ENCODE measurements at places on chromosomes 3 and 15.
A peak's percentile ranks its signal among the peaks of the same experiment; 100 is the strongest.

- DNase-seq, result no peak
Observed at GRCh38 chr3:48558493-48559134, 2.0 kb upstream of the PFKFB4 start.

GRCh38 chr3:189964623-189965332 is 155.9 kb downstream of the P3H2 start:
- no peak for DNase-seq

DNA sequence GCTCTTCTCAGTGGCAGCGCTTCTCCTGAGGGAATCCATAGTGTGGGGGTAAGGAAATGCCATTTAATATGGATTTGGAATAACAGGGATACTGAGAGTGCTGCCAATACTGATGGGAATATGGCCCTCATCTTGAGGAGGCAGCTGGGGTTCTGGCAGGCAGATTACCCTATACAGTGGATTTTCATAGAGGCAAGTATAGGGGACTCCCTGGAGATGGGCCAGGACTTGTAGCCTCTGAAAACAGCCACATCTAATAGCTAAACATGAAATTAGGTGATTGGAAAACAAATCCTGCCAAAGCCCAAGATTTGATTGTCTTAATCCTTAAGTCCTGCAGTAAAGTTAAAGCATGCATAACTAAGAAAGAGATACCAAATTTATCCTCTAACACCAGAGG is 30.9 kb downstream of the DPH3 start:
- DNase-seq, result no peak

GRCh38 chr3:127677541-127678314 is 5.0 kb downstream of the ABTB1 start:
- DNase-seq, result no peak

DNA sequence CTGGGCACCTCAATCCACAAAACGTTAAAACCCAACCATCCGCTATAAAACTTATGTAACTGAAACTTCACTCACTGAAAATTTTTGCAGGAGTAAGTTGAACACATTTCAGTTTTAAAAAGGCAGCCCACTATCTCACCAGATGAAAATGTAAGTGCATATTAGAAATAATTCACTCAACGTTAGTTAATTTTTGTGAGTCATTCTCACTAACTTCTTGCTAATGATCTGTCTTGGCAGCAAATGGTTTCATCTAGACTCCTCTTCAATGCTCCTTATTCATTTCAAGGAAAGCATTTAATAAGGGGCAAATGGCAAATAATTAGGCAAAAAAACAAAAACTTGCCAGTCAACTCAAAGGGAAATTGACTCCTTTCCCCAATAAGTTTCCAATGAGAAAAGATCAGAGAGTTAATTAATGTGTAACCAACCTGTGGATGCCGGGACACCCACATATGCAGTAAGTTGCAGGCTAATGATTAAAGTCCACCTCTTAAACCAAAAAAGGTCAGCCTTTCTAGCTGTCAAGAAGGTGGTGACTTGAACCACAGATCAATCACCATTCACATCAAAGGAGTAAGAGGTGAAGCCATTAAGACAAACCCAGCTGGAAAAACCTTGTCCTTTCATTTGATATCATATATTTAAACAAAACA is 22.9 kb upstream of the PRICKLE2 start:
- DNase-seq, result no peak

DNA sequence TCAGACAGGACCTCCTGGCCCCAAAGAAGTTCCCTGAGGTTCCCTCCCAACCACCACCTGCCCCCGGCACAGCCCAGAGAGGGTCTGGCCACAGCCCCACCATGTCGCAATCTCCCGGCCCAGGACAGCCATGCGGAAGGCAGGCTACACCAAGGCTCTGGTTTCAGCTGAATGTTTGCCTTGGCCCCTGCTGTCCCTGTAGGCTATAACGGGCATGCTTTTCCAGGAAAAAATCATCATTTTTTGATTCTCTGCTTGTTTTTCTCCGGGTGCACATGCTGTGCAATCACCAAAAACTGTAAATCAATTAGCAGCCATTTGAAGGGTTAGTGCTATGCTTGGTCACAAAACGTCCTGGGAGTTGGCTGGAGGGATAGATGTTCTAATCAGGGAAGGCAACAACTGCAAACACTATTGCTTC is 142.7 kb upstream of the IGF1R start:
- no peak for DNase-seq

DNA sequence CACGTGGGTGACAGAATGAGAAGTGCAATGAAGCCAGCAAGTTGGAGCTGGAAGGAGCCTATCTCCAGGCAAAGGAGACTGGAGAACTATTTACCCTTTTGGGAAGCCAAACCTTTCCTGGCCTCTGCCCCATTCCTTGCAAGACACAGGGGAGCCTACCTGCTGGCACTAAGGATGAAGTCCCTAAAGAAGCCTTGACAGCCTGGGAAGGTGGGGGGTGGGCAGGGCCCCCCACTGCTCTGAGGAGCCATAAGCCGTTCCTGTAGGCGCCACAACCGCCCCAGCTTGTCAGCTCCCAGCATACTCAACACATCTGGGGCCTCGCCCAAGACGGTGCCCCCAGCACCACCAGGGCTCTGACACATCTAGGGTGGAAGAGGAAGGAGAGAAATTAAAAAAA is 5.5 kb downstream of the CDAN1 start:
- no peak for DNase-seq

GRCh38 chr15:73727330-73727976 is 25.7 kb downstream of the INSYN1 start:
- no peak for DNase-seq

- DNase-seq, result no peak
Observed at GRCh38 chr3:147360646-147361453, 45.5 kb downstream of the ZIC4 start.

DNA sequence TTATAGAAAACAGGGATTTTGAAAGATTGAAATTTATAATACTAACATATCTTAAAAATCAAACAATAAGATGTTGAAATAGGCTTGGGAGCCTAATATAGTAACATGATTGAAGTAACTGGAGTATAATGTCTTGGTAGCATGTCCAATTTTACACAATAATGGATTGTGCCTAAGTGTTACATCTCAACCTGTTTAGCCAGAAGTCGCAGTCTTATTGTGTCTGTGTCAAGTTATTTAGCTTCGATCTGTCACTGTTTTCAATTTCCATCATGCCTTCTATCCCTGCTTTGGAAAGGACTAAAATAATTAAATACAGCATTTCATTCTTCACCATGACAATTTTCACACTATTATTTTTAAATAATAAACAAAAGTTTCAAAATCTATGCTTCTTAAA is 1352.2 kb downstream of the SI start:
- no peak for DNase-seq

- no peak for DNase-seq
Observed at GRCh38 chr3:64828276-64828675, 140.5 kb upstream of the ADAMTS9 start.

GRCh38 chr3:48516571-48516970 is 12.6 kb upstream of the SHISA5 start:
- no peak for DNase-seq

GRCh38 chr15:29669823-29670222 is 152.4 kb downstream of the TJP1 start:
- no peak for DNase-seq

DNA sequence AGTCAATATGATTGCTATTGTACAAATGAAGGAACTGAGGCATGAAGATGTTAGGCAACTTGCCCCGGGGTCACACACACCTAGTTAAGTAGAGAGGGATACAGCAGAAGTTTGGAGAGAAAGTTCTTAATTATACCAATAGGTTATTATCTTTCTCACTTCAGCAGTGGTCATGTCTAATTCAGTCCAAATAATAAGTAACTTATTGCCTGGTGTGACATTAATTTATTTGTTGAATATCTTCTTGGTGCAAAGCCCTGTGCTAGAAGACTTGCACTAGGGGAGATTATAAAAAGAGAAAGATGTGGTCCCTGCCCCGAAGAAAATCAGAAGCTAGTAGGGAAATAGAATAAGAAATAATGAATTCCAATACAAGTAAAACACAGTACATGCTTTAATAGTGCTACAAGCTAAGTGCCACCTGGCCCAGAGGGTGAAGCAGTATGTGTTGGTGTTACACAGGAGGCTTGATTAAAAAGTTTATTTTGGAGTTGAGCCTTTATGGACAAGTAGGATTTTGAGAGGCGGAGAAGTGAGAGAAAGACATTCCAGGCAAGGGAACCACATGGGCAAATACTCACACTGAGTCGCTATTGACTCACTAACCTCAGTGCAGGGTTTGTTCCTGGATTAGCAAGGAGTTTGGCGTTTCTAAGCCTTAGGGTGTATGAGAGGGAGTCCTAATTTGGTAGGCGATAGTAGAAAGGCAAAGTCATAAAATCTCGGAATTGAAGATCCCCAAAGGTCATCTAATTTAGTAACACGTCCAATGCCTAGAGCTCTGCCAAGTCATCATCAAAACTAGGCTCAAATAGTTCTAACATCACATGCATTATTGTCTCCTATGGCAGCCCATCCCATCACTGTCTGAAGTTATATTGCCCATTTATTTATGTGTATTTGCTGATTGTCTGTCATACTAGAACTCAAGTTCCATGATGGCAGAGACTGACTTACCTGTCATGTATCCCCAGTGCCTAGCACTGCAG is 19.2 kb upstream of the GSK3B start:
- no peak for DNase-seq

GRCh38 chr3:105837143-105837740 is 31.6 kb downstream of the CBLB start:
- DNase-seq, result no peak

GRCh38 chr3:42072831-42073301 is 18.3 kb upstream of the TRAK1 start:
- DNase-seq, result no peak

- DNase-seq, result no peak
Observed at GRCh38 chr3:42507252-42507651, 4.8 kb downstream of the VIPR1 start.

DNA sequence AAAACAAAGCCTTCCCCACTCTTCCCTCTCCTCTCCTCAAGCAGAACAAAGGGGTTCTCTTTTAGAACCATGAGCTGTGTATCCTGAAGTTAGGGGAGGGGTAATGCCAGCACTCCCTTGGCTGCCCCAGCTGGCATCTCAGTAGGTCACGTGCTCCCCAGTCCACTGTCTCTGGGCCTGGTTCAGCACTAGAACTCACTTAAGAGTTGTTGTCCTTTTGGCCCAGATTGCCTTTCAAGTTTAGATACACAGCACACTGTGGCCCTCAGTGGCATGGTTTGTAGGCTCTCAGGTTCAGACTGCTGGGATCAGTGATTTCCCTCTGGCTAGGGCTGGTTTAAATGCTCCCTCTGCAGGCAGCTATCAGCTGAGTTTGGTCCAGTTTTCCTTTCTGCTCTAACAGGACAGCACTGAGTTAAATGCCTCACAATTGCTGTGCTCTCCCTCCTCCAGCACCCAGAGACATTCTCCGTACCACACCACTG is 188.4 kb upstream of the ST8SIA2 start:
- DNase-seq, result no peak

DNA sequence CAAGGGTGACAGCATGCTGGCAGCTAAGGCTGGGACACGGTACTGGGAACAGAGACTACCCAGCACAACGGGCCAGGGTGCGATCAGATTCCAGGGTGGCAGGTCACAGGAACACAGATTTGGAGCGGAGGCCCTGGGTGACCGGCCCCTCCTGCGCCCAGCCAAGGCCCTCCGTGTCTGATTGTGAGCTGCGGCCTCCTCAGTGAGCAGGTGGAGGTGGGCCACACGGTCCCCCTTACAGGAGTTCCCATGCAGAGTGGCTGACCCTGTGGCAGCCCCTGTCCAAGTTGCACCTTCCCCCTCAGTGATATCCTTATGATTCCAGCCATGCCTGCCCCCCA is 28.9 kb upstream of the PARL start:
- no peak for DNase-seq

GRCh38 chr3:178483704-178484103 is 52.5 kb upstream of the KCNMB2 start:
- DNase-seq, result no peak

DNA sequence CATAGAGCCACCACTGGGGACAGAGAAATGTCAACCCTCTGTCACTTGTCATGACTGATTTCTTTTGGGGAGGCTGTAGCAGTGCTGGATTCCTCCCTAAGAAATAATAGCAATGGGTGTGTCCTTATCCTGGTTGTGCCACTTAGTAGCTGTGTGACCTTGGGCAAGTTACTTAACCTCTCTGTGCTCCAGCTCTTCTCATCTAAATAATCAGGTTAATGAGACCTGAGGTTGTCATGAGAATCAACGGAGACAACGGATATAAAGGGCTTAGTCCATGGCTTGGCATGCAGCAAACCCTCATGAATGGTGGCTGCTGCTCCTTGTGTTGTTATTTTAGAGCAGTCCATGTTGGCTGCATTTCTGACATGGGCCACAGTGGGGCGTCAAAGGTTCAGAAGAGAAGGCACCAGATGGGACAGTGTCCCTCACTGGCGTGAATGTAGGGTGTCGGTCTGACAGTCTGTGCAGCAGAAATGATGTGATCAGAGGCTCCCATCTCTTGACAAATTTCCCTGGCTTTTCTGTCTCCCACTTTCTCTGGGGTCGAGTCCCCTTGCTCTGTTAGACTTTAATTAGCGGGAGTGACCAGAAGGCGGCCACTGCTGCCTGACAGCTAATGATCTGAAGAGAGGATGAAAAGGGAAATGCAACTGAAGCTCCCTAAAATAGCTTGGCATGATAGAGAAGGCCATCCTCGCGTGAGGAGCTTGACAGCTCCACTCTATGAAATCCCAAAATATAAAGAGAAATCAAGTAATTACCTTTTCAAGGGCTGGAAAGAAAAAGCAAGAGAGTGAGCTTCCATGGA is 209.4 kb downstream of the CADPS start:
- DNase-seq, result peak; percentile 80

- no peak for DNase-seq
Observed at GRCh38 chr3:189157232-189158007, 14.4 kb upstream of the TPRG1 start.

- no peak for DNase-seq
Observed at GRCh38 chr15:30041868-30042267, 40.9 kb upstream of the GOLGA8J start.

DNA sequence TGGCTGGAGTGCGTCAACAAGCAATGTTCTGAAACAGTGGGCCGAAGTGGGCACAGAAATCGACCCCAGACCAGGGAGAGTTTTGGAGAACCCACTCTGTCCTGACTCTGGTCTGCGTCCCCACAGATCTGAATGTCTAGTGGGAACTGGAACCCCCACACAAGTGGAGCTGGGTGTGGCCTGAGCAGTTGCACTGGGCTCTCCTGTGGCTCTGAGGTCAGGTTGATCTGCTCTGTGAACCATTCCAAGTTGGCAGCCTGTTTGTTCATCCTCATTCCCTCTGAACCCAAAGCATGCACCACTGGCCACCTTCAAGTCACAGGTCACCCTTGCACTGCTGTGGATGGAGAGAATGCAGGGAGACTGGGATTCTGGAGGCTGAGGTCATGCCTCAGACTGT is 60.5 kb downstream of the STARD5 start:
- DNase-seq, result no peak
